SW 1271 (cell line): ENCODE measurements at places on chromosomes 3 and 15.

- no peak for DNase-seq
Observed at GRCh38 chr15:76962337-76963013, 30.9 kb downstream of the RCN2 start.

DNA sequence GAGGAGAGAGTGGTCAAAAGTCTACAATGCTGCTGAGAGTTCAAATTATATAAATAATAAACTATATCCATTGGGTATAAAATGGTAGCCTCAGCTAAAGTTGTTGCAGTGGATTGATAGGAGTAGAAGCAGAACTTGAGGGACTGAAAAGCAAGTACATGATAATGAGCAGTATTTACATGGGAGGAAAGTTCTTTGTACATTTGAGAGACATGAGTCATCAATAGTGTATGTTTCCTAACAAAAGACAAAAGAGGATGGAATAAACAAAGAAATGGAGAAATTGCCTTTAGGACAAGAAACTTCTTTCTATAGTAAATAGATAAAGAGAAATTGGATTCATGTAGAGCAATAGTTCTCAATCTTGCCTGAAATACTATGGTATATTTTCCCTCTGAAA lies 110.0 kb upstream of the PLSCR5 start:
- DNase-seq = no peak

- DNase-seq = no peak
Observed at GRCh38 chr15:85401108-85401774, 20.8 kb downstream of the AKAP13 start.

DNA sequence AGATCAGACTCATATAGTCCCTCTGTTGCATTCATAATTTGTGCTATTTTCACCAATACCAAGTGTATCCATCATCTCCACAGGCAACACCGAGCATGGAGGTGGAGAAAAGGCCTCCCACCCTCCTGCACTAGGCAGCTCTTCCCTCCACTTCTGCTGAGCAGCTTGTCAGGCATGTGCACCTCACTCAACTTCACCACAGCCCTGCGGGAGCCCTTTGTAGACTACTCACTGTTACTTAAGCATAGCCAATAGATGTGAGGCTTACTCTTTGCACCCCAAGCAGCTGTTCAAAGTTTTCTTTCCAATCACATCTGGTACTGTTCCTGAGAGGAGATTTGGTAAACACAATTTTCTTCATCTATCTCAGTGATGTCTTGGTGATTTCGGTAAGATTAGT lies 16.9 kb upstream of the GUCA1C start:
- DNase-seq = no peak

GRCh38 chr3:26058901-26059321 lies 269.0 kb downstream of the OXSM start:
- no peak for DNase-seq

DNA sequence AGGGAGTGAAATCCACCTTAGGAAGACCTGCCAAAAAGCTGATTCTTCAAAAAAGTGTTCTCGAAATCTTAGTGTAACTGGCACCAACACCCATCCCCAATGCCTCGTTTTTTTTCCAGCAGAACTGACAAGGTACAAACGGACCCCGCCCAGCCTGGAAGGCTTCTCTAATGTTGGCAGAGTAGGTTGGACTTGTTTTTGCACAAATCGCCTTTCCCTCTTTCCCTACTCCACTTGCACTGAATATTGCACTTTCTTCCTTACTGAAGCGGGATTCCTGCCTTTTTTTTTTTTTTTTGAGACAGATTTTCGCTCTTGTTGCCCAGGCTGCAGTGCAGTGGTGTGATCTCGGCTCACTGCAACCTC lies 544 bp upstream of the TIMMDC1 start:
- no peak for DNase-seq

GRCh38 chr15:66638377-66638776 lies 63.7 kb upstream of the SMAD6 start:
- no peak for DNase-seq

- no peak for DNase-seq
Observed at GRCh38 chr3:44969154-44969827, 6.7 kb downstream of the ZDHHC3 start.

GRCh38 chr3:42758126-42758525 lies 14.9 kb downstream of the CCDC13 start:
- DNase-seq = no peak

DNA sequence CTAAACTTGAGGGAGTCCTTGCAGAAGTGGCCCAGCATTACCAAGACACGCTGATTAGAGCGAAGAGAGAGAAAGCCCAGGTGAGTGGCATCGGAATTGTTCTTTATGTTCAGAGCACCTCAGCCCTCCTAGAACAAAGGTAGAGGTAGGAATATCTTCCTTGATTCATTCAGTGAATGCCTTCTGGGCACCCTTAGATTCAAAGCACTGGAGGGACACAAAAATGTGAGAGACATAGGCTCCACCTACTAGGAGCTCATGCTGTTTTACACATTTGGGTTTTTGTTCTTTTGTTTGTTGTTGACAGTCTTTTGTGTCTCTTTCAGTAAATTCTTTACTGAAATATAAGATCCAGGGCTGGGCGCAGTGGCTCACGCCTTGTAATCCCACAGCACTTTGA lies 68.2 kb downstream of the IQGAP1 start:
- DNase-seq = no peak

DNA sequence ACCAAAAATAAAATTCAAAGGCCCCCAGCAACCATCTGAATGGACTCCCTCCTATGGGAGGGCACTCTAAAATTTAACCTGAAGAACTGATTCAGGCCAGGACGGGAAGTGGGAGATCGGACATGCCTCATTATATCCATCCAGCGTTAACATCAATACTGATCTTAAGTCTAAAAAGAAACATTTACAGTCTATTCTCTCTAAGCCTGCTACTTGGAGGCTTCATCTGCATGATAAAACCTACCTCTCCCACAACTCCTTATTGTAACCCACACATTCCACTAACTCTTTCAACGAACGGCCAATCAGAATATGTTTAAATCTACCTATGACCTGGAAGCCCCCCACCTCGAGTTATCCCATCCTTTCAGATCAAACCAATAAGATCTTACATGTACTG lies 68.4 kb downstream of the HERC1 start:
- no peak for DNase-seq

DNA sequence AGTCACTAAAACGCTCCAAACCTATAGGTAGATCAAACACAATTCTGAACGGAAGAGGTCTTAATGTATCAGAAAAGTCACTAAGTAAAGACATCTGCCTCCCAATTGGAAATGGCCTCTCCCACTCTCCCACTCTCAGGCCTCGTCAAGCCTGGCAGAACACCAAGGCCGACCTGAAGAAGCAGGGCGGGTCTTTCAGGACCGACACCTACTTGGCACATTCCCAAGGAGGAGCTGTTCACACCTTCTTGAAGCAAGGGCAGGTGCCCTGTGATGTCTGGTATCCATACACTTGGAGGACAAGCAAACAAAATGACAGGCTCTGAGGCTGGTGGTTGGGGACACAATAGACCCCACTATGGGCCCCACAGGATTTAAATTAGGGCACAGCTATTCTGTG lies 30.0 kb downstream of the XXYLT1 start:
- no peak for DNase-seq

DNA sequence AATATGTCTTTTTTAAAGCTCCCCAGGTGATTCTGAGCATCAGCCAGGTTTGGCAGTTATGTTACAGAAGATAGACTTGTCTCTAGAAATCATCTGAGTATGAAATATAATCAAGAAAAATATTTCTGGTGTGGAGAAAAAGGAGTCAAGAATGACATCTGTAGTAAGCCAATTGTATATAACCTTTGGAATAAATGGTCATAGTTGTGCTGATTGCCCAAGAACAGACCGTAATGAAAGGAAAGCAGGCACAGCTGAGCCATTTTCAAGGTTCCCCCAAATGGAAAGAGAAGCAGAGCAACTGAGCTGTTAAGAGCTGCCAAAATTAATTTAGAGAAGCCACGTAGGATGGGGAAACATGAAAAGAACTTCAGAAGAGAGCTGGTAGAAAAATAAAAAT lies 26.6 kb downstream of the GOLM2 start:
- no peak for DNase-seq

DNA sequence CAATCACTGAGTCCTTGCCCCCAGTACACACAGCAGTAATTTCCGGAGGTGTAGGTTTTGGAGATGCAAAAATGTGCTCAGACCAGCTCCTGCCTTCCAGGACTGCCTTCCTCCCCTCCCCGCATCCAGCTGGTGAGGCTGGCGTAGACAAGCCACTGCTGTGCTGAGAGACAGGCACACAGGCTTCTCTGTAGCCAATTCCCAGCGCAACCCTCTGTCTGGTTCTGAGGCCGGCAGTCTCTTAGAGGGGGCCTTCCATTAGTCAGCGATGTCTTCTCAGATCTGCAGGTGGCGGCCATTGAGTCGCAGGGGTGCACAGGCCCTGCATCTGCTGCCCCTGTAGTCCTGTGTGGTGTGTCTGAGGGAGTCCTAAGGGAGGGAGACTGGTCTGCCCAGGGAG lies 114.4 kb downstream of the DNAJB8 start:
- DNase-seq = no peak

- DNase-seq = no peak
Observed at GRCh38 chr3:19881036-19881435, 53.0 kb downstream of the EFHB start.

GRCh38 chr3:101212730-101213129 lies 107.6 kb downstream of the IMPG2 start:
- no peak for DNase-seq

GRCh38 chr3:189567322-189567721 lies 63.9 kb upstream of the TP63 start:
- DNase-seq = no peak

GRCh38 chr15:78909791-78910228 lies 35.0 kb downstream of the CTSH start:
- no peak for DNase-seq

DNA sequence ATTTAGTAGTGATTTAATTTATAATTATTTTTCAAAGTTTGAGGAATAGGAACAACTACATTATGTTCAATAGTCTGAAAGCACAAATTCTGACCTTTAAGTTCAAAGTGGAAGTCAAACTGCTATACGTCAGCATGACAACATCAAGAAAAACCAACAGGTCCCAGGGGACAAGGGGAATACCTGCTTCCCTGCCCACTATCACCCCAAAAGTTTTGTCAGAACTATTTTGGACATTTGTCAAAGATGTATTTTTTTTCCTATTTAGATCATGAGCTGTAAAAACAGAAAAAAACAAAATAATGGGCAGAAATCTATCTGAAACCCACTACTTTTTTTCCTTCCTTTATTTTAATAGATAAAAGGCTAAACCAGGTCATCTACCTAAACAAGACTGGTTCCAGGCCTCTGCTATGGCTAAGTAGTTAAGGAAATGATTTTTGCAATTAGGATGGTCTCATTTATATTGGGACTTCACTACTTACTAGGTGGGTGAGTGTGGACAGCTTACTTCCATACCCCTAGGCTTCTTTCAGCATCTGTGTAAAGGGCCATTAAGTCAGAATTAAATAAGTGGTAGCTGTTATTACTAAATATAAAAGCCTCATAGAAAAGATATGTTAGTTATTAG lies 746.3 kb downstream of the FHIT start:
- DNase-seq = no peak

DNA sequence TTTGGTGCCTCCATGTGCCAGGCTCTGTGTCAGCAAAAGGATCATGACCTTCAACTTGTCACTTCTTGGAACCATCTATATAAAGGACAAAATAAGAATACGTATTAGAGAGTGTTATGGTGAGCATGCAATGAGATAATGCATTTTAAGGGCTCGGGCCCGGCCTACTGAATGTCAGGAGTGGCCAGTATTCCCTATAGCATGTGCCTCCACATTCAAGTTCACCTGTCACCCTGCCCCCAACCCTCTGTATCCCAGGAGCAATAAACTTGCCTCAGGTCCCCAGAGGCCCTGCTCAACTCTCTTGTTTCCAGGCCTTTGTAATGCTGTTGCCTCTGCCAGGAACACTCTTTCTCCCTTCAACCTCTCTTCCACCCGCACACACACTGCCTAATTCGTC lies 90.2 kb upstream of the SLC6A11 start:
- DNase-seq = no peak

- no peak for DNase-seq
Observed at GRCh38 chr3:53724566-53724965, 121.7 kb downstream of the CHDH start.

DNA sequence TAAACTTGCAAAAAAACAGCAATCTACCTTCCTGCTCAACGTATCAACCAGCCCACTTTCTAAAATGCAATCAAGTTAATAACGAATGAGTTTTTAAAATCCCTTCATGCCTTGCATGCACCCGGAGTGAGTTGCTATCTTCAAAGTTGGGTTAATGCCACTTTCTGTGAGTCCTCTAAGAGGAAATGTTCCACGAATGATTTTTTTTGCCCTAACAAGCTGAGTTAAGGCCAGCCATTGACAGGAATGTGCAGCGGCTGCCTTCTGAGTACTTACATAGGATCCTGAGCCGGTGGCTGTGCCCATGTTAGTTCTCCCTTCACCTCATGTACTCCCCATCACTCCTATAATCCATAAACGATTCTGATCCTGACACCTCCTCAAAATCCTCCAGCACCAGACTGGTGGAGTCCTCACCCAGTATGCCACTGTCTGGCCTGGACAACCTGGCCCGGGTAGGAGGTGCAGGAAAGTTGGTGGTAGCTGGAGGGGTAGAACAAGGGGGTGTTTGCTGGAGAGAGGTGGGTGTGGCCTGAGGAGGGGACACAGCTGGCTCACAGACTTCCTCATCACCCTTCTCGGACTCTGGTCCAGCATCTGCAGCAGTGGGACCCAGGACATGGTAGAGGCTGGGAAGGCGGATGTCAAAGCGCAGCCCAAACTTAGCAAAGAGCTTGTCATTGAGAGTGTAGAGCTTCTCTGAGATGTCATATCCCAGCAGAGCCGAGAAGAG lies 12.4 kb downstream of the POPDC2 start:
- DNase-seq = no peak

DNA sequence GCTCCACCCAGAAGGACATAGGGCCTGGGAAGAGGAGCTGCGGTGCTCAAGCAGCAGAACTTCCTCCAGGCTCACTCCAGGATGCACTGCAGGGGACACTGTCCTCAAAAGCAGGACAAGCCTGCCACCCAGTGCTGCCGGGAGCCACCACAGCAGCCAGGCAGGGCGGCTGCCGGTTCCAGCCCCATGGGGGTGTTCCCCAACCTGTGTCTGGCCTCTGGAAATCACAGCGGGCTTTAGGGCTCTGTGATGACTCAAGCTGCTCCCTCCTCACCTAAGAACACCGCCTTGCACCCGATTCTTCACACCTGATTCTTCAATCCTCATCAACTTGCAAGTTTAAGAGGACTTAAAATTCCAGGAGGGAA lies 71.9 kb upstream of the SLC6A11 start:
- peak; percentile 28 for DNase-seq

- DNase-seq = no peak
Observed at GRCh38 chr15:77808581-77809177, 176.0 kb upstream of the LINGO1 start.
